Kidney (tissue), 22 donors: ENCODE measurements at places on chromosomes 11 and 22.

DNA sequence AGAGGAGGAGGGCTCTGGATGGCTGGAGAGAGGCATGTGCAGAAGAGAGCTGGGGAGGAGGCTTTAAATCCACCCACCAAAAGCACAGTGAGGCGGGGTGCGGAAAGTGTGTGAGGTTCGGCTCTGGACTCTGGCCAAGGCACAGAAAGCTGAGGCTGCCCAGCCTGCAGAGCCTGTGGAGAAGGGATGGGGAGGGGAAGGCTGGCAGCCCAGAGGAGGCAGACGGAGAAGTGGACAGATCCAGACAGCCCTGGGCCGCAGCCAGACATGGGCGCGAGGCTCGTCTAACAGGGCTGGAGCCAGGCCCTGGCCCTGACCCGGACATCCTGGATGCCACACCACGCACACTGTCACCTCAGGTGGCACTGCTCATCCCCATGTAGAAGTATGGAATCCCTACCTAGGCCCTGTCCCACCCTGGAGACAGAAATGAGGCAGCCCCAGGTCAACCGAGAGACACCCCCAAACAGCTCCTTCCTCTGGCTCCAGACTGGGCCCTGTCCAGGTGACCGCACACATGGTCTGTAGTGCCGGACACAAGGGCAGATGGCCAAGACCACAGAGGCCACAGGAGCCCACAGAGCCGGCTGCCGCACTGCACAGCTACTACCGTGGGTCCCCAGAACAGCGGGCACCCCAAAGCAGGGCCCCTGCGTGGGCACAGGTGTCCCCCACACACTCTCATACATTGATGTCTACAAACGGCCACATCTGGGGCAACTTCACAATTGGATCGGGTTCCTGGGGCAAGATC, 16.6 kb upstream of the MOB2 start:
- H3K36me3 ChIP-seq, result no peaks in the 10 kb centered on the region
- no peak overlapping the region for H3K4me3 ChIP-seq
- no peaks in the 10 kb centered on the region for H3K27me3 ChIP-seq
- DNase-seq, result no peak
- H3K4me1 ChIP-seq, result no peaks in the 10 kb centered on the region

DNA sequence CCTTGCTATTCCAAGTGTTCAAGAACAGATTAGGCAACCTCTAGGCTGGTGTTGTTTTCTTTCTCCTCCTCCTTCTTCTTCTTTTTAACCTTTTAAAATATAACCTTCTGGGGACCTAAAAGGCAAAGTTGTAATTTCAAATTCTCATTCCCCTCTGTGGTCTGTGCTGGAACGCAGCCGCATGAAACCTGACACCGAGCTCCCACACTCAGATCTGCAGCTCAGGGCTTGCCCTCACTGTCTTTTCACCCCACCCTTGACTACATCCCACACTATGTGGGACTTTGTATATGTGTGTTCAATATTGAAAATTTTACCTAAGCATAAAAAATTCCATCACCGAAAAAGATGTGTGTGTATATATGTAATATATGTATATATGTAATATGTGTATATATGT, 62.0 kb upstream of the ARHGAP42 start:
- no peaks in the 10 kb centered on the region for H3K4me1 ChIP-seq
- no peak overlapping the region for H3K4me3 ChIP-seq
- H3K27me3 ChIP-seq, result no peaks in the 10 kb centered on the region
- H3K27ac ChIP-seq, result no peak overlapping the region
- no peak for DNase-seq

GRCh38 chr11:16292167-16292859, 64.0 kb downstream of the SOX6 start:
- H3K27ac ChIP-seq, result no peak overlapping the region
- H3K4me3 ChIP-seq, result no peak overlapping the region
- no peaks in the 10 kb centered on the region for H3K4me1 ChIP-seq
- H3K27me3 ChIP-seq, result no peaks in the 10 kb centered on the region

DNA sequence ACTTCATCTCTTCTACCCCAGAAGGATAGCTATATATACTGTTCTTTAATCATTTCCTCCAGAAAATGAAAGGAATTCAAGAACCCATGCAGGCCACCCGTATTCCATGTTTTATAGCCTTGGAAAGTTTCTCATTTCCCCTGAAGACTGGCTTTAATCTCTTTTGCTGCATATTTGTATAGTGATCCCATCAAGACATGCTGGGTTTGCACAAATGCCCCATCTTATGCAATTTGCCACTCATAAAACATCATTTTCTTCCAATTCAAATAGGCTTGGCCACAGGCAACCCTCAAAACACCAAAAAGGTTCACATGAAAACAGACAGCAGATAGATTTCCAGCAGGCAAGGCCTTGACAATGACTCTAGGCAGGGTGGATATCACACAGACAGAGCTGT, 28.3 kb upstream of the APOA1 start:
- H3K4me1 ChIP-seq, result no peaks in the 10 kb centered on the region
- H3K27ac ChIP-seq, result no peak overlapping the region
- no peaks in the 10 kb centered on the region for H3K27me3 ChIP-seq
- H3K4me3 ChIP-seq, result no peak overlapping the region

GRCh38 chr11:117518455-117518854, 190.8 kb downstream of the CEP164 start:
- no peak overlapping the region for H3K27ac ChIP-seq
- no peak for DNase-seq
- no peaks in the 10 kb centered on the region for H3K4me1 ChIP-seq

- no peaks in the 10 kb centered on the region for H3K36me3 ChIP-seq
- H3K4me3 ChIP-seq, result no peak overlapping the region
- H3K27ac ChIP-seq, result no peak overlapping the region
- peaks cover 6% of the 10 kb centered on the region for H3K27me3 ChIP-seq
- no peaks in the 10 kb centered on the region for H3K4me1 ChIP-seq
- peak; percentile 78 for DNase-seq
Observed at GRCh38 chr22:49975543-49976389, 15.2 kb downstream of the PIM3 start.

DNA sequence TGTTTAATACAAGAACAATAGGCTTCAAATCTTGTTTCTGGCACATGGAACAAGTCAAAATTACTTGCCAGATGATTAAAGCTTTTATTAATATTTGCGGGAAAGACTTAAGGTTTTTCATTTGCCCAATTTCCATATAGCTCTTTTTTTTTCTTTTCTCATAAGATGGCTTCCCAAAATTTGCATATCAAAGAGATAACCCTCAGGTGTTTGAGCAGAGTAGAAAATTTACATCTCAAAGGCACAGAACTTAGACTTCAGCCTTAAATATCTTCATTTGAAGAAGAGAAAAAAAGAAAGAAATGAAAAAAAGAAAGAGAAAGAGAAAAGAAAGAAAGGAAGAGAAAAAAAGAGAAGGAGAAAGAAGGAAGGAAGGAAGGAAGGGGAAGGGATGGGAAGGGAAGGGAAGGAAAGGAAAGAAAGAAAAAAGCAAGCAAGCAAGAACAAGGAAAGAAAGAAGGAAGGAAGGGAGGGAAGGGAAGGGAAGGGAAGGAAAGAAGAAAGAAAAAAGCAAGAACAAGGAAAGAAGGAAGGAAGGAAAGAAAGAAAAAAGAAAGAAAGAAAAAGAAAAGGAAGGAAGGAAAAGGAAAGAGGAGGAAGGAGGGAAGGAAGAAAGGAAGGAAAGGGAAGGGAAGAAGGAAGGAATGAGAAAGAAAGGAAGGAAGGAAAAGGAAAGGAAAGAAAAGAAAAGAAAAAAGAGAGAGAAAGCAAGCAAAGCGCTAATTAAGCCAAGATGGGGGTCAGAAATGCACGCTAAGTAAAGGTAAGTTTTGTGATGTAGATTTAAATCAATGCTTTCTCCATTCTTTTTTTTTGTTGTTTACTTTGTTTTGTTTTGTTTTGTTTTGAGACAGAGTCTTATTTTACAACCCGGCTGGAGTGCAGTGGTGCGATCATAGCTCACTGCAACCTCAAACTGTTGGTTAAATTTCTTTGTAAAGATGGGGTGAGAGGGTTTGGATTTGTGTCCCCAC, 20.2 kb upstream of the IFITM3 start:
- peaks cover 4% of the 10 kb centered on the region for H3K4me1 ChIP-seq
- no peak overlapping the region for H3K4me3 ChIP-seq
- H3K36me3 ChIP-seq, result no peaks in the 10 kb centered on the region
- DNase-seq, result no peak
- no peaks in the 10 kb centered on the region for H3K27me3 ChIP-seq

- DNase-seq, result peak; percentile 54
- peaks cover 11% of the 10 kb centered on the region for H3K36me3 ChIP-seq
- H3K4me1 ChIP-seq, result peaks cover 15% of the 10 kb centered on the region
- H3K27ac ChIP-seq, result no peak overlapping the region
Observed at GRCh38 chr11:72239313-72239848, 4.6 kb downstream of the PHOX2A start.

- H3K36me3 ChIP-seq, result no peaks in the 10 kb centered on the region
- H3K4me3 ChIP-seq, result no peak overlapping the region
- no peak overlapping the region for H3K27ac ChIP-seq
- no peak for DNase-seq
Observed at GRCh38 chr11:44033856-44034255, 13.9 kb upstream of the ACCSL start.

DNA sequence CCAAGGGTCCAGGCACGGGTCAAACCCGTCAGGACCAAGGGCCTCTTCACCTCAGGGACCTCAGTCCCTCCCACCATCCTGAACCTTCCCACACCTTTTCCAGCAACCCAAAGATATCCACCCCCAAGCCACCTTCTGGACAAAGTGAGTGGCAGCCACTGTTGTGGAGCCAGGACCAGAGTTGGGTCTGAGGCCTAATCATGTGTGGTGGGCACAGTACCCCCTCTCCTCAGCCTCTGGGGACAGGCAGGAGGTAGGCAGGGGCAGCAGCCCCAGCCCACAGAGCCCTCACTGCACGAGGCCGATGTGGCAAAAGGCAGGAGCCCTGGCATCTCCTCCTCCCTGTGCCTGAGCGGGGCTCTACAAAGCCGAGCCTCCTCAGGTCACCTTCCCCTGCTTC, 2.5 kb downstream of the KCNJ11 start:
- DNase-seq, result no peak
- no peaks in the 10 kb centered on the region for H3K27me3 ChIP-seq
- peak overlapping the region; percentile 38 for H3K27ac ChIP-seq
- H3K4me1 ChIP-seq, result peaks cover 6% of the 10 kb centered on the region
- no peak overlapping the region for H3K4me3 ChIP-seq
- H3K36me3 ChIP-seq, result no peaks in the 10 kb centered on the region

- no peaks in the 10 kb centered on the region for H3K4me1 ChIP-seq
- H3K27me3 ChIP-seq, result no peaks in the 10 kb centered on the region
- DNase-seq, result no peak
Observed at GRCh38 chr11:60396799-60397198, 540 bp downstream of the MS4A14 start.

DNA sequence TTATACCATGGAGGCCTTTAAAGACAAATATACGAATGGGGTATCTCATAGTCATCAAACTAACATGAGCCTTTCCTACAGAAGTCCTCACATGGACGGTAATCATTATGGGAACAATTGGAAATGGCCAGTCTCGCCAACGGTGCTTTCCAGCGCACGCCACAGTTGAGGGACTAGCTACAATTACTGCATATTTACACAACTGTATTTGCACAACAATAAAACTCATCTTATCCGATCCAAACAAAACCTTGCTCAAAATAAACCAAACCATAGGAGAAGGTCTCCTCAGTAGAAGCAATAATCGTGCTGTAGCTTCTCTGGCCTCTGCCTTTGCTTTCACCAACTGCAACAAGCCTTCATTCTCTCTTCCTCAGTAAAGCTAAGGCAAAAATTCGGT, 5.9 kb downstream of the CADM1 start:
- peaks cover 3% of the 10 kb centered on the region for H3K4me1 ChIP-seq
- H3K27me3 ChIP-seq, result no peaks in the 10 kb centered on the region
- no peak for DNase-seq
- no peak overlapping the region for H3K4me3 ChIP-seq
- H3K36me3 ChIP-seq, result no peaks in the 10 kb centered on the region

DNA sequence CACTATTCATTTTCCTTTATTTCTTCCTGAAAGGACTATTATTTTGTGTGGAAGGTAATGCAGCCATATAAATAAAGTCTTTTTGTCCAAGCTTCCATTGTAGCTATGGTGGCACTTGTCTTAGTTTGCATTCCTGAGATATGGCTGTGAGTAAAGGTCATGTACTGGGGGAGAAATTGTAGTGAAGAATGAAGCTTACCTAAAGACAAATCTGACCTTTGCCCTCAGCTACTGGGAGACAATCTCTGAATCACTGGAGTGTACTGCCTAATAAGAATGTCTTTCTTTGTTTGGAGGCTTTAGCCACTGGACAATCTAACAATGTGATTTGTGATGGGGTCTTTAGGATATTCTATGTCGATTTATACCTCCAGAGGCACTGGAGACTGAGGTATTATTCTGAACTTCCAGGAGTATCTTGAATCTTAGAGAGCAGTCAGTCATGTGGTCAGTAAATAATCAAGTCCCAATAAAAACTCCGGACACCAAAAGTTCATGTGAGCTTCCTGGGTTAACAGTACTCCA, 39.7 kb upstream of the OR5AK2 start:
- no peak for DNase-seq
- H3K27me3 ChIP-seq, result no peaks in the 10 kb centered on the region
- no peak overlapping the region for H3K4me3 ChIP-seq
- H3K4me1 ChIP-seq, result no peaks in the 10 kb centered on the region
- H3K36me3 ChIP-seq, result no peaks in the 10 kb centered on the region

- DNase-seq, result no peak
- no peaks in the 10 kb centered on the region for H3K36me3 ChIP-seq
- H3K4me1 ChIP-seq, result no peaks in the 10 kb centered on the region
- H3K27ac ChIP-seq, result no peak overlapping the region
Observed at GRCh38 chr22:47564158-47564450, 801.7 kb downstream of the TBC1D22A start.

GRCh38 chr11:63503492-63503891, 2.4 kb upstream of the LGALS12 start:
- H3K27ac ChIP-seq, result no peak overlapping the region
- H3K4me1 ChIP-seq, result no peaks in the 10 kb centered on the region
- no peak for DNase-seq
- no peaks in the 10 kb centered on the region for H3K27me3 ChIP-seq
- H3K4me3 ChIP-seq, result no peak overlapping the region

DNA sequence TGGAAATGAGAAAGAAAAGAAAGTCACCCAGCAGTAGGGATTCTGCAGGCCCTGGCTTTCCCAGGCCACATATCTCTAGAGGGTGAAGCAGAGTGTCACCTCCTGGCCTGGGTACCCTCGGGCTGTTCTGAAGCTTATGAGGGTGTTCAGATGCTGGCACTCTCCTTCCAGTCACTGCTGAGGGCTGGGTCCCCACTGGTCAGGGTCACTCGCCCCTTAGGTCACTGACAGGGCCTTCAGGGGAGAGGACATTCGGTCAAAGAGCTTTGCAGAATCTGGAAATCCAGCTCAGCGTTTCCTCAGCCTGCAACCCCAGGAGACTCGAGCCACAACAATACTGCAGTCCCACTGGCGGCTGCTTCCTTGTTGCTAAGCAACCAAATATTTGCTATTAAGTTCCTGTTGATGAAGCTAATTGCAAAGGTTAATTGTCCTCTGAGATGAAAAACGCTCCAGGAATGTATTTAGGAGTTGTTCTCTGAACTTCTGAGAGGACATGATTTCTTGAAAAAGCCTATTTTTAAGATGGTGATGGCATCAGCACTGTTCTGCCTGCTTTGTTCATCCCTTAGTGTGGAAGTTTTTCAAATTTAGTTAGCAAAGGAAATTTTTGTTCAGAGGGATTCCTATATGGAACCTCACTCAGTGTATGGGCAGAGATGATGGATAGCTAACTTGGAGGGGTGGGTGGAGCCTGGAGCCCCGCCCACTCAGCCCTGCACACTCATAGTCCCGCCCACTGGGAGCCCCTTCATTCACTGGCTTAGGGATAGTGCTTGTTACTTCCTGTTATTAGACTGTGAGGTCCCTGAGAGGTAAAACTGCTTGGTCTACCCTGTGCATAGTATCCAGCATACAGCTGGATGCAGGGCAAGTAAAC, 109.2 kb downstream of the CSNK2A3 start:
- H3K4me1 ChIP-seq, result peaks cover 14% of the 10 kb centered on the region
- no peak overlapping the region for H3K4me3 ChIP-seq
